Activated CD8-positive, alpha-beta memory T cell treated with anti-CD3 and anti-CD28 coated beads, Interleukin-2, amount 10 ng/mL, durations not matched to agents 7 days and 5 days (primary cell): ENCODE measurements at places on chromosomes 7 and 10. TPM values are rescaled to one million over a fixed set of nuclear protein-coding genes. Genes with fewer than 3 reads are reported as not detected.

Gene PRXL2A
- total RNA-seq: 8.1 TPM

Gene VAX1
- not detected for total RNA-seq

Gene SPDYE2
- 0.29 TPM for total RNA-seq

Gene IL6
- total RNA-seq: not detected

Gene PDLIM1
- total RNA-seq: 22.7 TPM

Gene HTR7
- total RNA-seq: not detected

Gene AKR1C1
- 0.32 TPM for total RNA-seq
